ENCODE measurements at places on chromosomes 1 and 21.

DNA sequence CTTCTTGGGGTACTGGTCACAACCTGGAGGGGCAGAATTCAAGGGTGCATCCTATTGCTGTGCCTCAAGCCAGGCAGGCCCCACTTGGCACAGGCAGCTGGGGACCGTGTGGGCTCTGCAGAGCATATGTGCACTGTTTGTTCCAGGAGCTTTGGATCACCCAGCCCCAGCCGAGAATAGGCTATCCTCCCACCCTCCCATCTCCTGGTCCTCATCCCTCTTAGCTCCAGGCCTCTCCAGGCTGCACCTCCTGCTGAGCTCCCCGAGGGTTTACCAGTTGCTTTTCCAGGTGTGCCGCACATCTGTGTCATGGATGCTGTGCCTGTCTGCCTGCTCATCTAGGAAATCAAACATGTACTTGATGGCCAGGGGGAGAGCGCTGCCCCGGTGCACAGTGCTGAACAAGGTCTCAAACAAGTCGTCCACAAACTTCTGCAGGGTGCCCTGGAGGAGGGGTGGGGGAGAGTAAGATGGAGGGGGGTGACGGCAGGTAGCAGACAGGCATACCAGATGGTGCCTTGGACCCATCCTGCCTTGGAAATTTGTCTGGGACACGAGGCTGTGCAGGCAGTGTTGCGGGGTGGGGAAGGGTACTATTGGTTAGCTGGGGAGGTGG is 120.5 kb upstream of the CD34 start:
- DNase-seq, result no peak

DNA sequence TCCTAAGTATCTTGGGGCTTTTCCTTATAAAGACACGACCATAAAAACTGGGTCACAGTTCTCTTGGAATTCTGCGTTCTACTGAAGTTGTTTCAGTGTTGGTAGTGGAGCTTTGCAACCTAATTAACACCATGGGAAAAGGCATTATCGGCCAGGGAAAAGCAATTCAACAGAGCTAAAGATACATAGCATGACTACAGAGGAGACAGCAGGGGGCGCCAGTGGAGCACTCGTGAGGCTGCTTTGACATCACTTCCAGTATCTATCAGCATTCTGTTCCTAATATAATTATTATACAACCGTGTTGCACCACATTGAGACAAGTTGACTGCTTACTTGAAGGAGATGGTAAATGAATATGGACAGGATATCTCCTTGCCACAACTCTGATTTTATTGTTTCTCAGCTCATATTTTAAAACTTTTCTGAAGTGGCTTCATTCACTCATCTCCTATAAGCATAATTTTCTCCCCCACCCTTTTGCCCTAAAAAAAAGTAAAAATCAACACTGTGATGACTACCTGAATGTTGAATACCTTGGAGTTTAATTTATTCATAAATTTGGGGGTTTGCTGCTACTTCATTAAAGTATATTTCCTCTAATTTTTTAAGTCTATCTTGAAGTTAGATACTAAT is 39.4 kb downstream of the ZP4 start:
- DNase-seq, result peak; percentile 36

- DNase-seq, result peak; percentile 64
Observed at GRCh38 chr1:201737352-201738060, 91.5 kb upstream of the IPO9 start.

DNA sequence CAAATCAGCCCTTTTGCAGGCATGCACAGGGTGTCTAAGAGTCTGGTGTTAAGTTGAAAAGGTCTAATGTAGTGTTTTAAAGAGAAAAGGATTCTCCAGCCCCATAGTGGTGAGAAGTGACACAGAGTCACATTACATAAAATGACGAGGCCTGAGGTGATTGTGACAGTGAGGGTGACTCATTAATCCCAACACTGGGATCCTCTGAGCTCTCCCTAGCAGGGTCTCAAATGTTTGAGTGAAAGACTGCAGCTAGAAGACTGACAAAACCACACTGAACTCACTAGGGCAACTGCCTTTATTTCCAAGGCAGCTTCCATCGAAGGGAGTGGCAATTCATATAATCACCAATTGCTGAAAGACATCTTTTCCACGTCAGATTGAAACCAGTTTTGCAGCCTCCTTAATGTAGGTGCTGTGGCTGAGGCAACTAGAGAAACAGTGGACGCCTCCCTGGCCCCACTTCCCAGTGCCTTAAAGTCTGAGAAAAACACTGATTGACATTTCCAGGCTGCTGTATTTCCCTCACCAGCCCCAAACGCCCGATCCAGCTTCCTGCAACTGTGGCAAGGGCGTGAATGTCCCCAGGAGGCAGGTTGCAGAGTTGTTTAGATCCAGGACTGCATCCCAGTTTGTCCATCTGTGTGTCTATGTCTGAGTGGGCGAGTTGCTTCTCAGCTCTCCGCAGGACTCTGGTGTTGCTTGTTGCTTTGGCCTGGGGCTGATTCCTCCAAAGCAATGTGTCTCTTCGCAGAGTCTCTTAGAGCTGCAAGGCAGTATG is 81.4 kb downstream of the RUNX1 start:
- no peak for DNase-seq

DNA sequence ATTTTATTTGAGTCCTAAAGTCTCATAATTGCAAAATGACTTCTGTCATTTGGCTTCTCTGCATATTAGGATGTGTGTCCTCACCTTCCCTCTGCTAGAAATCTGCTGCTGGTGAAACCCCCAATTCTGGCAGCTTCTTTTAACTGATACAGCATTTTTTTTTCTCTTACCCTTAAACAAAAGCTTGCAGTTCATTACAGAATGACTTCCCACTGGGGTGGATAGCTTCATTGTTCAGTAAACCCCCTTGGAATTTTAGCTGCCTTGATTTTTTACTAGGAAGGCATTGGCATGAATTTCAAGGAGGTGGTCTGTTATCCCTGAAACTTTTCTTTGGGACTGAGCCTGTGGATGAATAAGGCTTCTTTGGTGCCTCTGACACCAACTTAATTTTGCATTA is 16.8 kb downstream of the TSEN15 start:
- DNase-seq, result no peak

DNA sequence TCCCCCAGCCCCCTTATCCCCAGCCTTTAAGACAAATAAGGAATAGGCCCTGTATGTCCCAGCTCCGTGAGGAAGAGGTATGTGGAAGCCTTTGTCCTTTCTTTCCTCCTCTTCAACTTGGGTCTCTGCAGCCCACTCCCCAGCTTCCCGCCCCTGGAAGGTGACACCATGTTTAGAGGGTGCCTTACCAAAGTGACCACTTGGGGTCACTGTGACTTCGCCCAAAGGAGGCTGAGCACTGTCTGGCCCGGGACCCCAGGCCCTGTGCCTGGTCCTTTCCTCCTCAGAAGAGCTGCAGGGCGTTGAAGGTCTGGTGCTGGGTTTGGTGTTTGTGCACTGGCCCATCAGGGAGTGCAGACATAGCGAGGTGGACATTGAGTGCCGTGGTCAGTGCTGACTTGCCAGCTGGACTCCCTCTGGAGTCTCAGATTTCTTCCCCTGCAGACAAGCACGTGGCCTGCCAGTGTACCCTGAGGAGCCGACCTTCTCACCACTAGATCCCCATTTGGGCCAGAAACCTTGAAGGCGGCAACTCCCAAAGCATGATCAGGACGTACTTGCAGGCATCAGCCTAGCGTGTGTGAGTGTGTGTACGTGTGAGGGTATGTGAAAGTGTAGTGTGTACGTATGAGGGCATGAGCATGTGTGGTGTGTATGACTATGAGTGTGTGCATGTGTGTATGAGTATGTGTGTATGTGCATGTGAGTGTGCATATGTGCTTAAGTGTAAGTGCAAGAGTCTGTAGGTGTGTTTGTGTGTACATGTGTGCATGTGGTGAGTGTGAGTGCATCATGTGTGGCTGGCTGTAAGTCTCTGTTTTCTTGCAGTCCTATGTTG is 181.4 kb upstream of the KIAA0040 start:
- DNase-seq, result no peak

DNA sequence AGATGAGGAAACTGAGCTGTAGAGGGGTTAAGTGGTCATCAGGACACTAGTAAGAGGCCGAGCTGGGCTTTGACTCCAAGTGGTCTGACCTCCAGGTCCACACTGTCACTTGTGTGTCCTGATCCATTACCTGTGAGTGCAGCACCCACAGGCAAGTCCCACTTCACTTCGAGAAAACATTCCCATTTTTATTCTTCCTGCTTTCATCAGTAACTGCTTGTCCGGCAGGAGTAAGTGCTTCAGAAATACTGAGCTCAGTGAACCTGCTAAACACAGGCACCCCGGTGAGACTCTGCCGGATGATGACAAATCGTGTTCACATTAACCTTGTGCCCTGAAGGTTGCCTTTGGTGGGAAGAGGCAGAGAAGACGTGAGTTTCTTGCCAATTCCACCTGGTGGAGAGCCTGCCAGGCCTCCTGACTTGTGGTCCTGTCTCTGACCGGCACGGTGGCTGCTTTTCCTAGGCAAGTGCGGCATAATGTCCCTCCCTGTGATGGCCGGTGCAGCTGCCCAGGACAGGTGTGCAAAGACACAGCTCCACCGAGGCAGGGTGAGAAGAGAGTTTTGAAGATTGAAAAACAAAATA is 29.4 kb downstream of the ZBTB18 start:
- no peak for DNase-seq

DNA sequence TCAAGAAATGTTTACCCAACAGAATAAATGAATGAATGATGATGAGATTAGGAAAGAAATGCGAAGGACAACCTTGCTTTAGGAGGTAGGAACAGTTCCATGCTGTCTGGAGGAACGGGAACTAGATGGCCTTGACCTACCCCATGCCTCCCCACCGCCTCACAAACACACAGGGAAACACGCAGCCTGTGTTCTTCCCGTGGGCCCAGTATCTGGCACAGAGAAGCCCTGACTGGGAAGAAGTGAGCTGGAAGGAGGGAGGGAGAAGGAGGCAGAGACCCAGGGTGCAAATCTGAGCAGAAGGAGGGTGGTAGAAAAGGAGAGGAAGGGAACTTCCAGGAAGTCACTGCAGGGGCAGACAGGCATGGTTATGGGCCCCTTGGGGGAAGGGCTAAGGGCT is 3.5 kb upstream of the ADORA1 start:
- DNase-seq, result no peak

DNA sequence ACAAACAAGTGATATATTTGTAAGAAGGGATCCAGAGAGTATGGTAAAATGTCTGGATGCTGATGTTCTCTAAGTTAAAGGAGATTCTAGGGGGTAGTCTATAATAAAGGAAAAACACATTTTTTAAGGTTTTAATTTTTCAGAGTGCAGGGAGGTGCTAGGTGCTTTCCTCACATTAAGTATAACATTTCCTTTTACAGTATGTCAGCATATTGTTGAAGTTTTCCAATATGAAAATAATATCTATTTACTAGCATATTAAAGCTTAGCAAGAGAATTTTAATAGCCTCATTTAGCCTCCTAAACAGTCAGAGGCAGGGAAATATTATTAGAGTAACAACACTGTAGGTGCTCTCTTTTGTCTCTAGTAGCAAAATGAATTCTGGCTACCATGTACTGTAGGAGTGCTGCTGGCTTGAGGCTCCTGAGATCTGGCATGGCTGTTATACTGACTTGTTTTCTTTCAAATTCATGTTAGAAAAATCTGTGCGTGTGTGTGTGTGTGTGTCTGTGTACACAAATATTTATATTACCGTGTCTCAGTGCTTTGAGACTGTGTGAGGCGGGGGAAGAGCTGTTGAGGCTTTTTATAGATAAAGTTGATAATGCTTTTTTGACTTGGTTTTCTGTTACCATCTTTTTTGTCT is 71.0 kb downstream of the POU2F1 start:
- no peak for DNase-seq

- DNase-seq, result no peak
Observed at GRCh38 chr1:231799363-231799986, 172.9 kb downstream of the DISC1 start.

GRCh38 chr1:232574077-232574476 is 55.9 kb downstream of the SIPA1L2 start:
- DNase-seq, result no peak

DNA sequence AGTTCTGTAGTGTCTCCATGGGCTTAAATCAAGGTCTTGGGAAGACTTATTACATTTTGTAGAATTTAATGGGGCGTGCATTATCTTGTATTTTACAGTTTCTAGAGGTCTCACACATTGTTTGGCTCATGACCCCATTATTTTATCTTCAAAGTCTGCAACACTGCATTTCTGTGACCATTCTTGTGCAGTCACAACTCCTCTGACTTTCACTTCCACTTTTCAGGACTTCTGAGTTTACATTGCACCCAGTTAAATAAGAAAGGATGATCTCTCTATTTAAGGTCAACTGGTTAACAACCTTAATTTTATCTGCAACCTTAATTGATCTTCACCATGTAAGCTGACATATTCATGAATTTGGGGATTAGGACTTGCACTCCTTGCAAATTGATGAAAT is 1186.6 kb downstream of the MRPL39 start:
- no peak for DNase-seq

- DNase-seq, result no peak
Observed at GRCh38 chr1:215669806-215670491, 102.8 kb downstream of the KCTD3 start.

DNA sequence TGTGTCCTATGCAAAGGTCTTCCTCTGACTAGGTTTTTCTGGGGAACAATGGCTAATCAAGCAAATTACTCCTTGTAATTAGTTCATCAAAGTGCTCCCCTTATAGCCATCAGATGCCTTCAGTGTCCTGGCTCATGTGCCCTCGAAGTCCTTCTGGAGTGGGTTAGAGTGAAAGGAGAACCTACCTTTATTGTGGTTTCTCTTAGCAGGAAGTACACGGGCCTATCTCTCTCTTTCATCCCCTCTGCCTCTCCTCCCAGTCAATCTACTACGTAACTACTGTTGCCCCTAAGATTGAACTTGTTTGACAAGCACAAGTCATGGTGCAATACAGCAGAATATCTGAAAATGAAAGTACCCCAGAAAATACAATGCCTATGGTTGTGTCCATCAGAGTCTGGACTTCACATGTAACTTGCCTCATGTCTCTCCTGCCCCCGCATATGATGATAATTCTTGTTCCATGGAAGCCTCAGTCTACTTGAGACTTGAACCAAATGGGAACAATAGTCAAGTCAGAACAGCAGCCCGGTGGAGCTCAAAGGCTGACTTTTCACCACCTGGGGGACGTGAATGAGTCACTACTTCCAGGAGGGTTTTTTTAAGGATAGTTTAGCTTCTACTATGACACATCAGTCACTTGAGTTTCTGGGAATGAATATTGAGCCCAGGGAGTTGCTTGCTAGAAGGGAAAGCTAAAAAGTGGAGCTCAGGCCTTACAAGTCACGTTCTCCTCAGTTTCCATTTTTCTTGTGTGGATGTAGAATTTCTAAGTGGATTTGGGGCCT is 243.6 kb downstream of the TNR start:
- DNase-seq, result no peak

GRCh38 chr1:47690341-47691250 is 252.8 kb downstream of the FOXD2 start:
- DNase-seq, result peak; percentile 10

DNA sequence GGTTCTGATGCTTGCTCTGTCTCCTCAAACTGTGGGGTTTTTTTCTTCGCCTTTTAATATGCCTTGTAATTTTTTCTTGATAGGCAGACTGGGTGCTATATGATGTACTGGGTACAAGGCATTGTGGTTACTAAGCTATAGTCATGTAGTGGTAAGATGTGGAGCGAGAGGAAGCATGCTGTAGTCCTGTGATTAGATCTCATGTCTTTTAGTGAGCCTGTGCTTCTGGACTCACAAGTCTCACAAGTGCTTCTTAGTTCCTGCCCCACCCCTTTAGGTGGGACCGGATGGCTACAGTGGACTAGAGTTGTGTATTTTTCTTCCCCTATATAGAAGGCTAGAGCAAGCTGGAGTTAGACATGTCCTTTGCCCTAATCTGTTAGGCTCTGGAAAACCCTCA is 178.7 kb downstream of the DNM3 start:
- DNase-seq, result no peak

GRCh38 chr1:62595647-62596046 is 1.7 kb upstream of the ANGPTL3 start:
- DNase-seq, result no peak

- DNase-seq, result peak; percentile 34
Observed at GRCh38 chr1:155007251-155007828, 4.7 kb downstream of the ZBTB7B start.

Measured in left hindlimb (tissue), 1 donor.